CD4-positive, alpha-beta T cell treated with Interleukin-21 for 1 hour (primary cell): ENCODE measurements at places on chromosomes 1 and 21.

GRCh38 chr1:200886594-200886993, 8.1 kb upstream of the INAVA start:
- no peak for DNase-seq

- DNase-seq: no peak
These were observed 1.1 kb upstream of the KCNQ4 start for GRCh38 chr1:40782371-40782956.

DNA sequence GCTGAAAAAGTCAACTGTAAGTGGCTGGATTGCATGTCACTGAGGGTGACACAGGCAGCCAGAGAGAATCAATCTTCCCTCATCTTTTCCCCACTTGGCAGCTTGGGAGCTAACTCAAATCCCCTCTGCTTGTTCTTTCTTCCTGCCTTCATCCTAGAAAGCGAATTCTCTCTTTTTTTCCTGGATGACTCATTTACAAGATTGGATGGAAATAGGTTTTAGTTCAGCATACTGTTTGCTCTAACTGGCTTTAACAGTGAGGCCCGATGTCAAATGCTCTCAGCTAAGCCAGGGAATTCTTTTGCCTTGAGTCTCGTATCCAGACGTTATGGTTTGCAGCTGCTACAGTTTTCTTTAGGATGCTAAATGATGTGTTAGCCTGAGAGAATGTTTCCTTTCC, 72.7 kb downstream of the HUNK start:
- DNase-seq: no peak

- no peak for DNase-seq
These were observed 108.9 kb downstream of the IFI44 start for GRCh38 chr1:78758506-78758905.

DNA sequence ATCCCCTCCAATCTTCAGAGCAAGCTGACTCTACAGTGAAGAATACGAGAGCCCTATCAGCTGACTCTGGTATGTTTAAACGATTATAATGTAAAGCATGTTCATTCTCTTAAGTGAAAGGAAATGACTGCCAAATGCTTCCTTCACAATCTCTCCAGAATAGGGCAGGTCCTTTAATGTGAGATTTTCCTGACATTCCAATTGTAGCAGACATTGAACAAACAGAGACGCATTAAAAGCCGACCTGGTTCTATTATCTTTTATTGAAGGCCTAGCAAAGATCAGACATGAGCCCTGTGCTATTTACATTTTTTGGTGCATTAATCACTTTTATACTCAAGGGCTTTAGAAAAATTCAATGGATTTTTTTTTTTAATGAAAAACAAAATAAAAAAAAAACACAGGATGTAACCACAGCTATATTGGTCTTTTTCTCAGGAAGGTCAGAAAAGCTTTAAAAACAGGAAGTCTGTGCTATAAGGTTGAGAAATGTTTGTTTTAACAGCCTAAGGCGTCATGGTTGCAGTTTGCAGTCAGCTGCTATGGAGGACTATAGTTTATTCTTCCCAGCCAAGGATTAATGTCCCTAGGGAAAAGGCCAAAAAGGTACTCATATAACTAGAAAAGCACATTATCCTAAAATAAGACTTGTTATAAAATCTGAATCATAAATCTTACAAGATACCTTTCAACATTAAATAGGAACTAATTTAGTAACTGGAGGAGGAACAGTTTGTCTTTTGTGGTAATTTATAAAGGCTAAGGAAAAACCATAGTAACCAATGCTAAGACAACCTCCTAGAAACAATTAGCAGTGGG, 104.8 kb downstream of the RERE start:
- peak; percentile 22 for DNase-seq

- no peak for DNase-seq
These were observed 1237.5 kb downstream of the AMY1C start for GRCh38 chr1:104987210-104987609.

GRCh38 chr21:45982092-45982757, 655 bp downstream of the COL6A1 start:
- DNase-seq: no peak

DNA sequence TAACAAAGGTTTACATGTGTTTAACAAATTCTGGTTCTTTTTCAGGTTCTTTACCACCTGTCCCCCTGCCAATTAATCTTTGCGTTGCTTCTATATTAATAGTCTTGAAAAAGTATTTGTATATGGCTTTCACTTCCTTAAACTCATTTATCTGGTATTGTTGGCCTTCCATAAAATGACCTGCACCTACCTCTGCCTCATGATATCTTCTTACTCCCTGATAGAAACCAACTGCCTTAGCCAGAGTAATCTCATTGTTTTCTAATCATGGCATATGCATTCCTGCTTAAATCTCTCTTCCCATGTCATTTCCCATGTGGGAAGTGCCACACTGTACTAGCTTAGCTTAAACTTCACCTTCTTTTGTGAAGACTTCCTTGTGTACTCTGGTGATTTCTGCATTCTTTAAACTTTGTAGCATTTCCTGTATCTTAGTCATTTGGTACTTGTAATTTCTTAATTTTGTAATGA, 8.7 kb downstream of the SMG7 start:
- DNase-seq: no peak

- no peak for DNase-seq
These were observed 73.9 kb downstream of the MATN1 start for GRCh38 chr1:30649321-30649991.

DNA sequence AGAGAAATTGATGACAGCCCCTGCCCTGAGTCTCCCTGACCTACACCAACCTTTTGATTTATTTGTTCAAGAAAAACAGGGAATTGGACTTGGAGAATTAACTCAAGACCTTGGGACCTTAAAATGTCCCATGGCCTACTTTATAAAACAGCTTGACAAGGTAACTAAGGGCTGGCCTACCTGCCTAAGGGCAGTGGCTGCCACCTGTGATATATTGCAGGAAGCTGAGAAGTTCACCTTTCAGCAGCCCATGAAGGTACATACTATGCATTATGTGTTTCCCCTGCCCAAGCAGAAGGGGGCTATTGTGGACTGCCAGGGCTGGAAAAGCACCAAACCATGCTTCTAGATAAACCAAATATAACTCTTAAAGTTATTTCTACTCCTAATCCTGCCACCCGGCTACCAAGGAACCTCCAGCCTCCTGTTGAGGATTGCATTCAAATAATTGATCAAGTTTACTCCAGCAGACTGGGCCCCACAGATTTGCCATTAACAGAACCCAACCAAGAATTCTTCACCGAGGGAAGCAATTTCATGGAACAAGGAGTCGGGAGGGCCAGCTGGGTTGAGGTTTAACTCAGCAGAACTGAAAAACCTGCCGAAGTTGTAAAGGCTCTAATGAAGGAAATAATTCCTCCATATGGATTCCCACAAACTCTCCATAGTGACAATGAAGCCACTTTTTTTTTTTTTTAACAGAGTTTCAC, 28.2 kb downstream of the LACTBL1 start:
- DNase-seq: no peak

DNA sequence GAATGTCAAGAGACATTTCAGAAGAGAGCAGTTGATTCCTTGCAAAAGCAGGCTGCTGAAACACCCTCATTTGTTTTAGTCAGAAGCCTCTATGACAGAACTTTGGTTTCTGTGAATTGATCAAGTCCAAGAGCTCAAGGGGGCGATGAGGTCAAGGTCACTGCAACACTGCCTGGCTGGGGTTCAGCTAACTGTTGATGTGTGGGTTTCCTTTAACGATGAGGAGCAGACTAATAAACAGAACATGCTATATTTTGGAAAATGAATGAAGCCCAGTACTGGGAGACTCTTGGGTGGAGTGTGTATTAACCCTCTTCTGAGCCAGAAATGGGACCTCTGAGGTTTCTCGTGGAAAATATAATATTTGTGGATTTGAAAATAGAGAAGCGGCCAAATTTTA, 109.3 kb downstream of the ZC3H11B start:
- no peak for DNase-seq

DNA sequence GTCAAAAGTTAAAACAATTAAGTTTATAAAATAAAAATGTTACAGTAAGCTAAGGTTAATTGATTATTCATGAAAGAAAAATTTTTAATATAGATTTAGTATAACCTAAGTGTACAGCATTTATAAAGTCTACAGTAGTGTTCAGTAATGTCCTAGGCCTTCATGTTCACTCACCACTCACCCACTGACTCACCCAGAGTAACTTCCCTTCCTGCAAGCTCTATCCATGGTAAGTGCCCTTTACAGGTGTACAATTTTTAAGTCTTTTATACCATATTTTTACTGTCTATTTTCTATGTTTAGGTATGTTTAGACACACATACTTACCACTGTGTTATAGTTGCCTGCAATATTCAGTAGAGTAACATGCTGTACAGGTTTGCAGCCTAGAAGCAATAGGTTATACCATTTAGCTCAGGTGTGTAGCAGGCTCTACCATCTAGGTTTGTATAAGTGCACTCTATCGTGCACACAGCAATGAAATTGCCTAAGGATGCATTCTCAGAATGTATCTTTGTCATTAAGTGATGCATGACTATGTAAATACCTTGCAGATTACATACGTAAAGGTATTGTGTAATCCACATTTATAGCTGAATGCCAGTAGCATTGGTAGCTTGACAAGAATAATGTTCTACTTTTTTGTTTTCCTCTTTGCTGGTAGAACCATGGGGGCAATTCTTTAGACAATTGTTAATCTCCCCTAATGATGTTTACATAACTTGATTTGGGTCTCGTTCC, 35.7 kb upstream of the GPR88 start:
- no peak for DNase-seq

DNA sequence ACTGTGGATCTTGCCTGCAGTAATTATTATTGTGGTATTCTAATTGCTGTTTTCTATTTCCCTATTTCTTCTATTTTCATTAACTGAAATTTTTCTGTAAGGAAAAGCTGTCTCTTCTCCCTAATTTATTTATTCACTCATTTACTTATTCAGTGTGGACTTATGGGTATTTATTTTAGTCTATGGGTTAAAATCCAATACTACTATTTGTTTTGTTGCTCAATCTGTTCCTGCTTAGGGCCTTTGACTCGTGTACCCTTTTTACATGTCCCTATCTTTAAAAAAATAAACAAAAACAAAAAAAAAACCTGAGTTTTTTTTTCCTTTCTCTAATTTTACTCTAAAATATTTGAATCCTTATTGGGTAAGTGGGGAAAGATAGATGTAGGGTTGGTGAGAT, 166.2 kb upstream of the IVNS1ABP start:
- DNase-seq: no peak

- no peak for DNase-seq
These were observed 105.5 kb downstream of the TOMM20 start for GRCh38 chr1:235022981-235023710.

DNA sequence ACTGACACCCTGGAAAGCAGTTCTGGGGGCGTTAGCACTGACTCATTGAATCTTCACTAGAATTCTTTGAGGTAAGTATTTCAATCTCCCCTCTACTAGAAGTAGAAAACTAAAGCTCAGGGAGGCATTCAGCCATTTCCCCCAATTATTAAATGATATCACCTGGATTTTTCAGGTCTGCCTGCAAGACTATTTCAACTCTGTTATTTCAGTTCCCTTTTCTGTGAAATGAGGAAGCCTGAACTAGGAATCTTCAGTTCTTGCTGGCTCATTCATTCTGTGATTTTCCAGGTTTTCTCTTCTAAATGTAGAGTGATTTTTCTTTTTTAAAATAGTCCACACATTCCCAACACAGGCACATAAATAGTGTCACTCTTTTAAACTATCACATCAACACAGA, 337.0 kb upstream of the NR5A2 start:
- no peak for DNase-seq

- no peak for DNase-seq
These were observed 24.1 kb downstream of the HHIPL2 start for GRCh38 chr1:222523852-222524251.

DNA sequence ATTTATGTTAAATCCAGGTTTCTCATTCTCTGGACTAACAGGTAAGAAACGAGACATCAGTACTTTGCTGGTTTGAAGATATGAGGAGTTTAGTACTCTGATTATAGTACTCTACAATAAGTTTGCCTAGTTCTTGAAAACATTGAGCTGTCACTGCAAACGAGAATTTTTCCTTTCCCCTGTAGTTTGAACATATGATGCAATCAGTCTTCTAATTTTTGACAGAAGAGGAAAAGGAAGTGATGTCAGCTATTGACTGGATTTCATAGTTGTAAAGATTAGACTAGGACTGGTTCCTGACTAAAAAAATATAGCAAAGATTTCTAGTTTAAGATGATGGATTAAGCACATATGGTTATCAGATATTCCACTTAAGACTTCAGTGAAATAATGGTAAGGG, 461.9 kb downstream of the LRRIQ3 start:
- no peak for DNase-seq

DNA sequence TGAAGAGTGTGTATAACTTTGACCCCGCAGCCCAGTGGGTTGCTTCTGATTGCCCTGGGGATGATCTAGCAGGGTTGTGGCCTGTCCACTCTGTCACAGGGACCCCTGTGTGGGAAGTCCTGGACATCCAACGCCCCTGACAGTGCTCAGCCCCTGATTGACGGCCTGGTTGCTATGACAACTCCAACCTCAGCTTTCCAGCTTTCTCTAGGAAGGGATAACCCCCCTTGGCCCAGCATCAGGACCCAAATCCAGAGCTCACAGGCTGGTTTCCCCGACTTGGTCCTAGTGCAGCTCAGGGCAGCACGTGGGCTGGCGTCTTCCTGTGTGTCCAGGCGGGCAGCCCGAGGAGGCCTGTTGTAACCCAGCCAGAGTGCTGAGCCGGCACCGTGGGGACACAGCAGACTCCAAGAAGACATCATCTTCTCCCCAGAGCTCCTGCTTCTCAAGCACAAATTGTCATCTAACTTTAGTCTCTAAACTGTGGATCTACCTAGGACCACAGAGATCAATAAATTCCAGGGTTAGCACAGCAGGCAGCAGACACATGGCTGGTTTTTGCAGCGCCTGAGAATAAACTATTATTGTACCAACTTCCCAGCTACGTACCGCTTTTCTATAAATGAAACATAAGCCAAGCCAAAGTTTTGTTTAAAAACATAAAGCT, 18.9 kb upstream of the PDXK start:
- no peak for DNase-seq

DNA sequence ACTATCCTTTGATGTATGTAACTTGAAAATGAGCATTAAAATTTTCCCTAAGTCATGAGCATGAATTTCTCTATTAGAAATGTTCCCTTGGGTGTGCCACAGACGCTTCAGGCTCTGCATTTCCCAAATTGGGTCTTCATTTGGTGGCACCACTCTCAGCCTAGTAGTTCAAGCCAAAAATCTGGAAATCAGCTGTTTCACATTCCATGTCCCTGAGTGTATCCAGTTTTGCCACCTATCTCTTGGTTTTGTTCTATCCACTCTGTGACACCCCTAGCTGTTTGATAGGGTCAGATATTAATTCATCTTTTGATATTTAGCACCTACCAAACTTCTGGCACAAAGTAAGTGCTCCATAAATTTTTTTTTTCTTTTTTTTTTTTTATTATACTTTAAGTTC, 89.5 kb upstream of the DPH5 start:
- DNase-seq: no peak

DNA sequence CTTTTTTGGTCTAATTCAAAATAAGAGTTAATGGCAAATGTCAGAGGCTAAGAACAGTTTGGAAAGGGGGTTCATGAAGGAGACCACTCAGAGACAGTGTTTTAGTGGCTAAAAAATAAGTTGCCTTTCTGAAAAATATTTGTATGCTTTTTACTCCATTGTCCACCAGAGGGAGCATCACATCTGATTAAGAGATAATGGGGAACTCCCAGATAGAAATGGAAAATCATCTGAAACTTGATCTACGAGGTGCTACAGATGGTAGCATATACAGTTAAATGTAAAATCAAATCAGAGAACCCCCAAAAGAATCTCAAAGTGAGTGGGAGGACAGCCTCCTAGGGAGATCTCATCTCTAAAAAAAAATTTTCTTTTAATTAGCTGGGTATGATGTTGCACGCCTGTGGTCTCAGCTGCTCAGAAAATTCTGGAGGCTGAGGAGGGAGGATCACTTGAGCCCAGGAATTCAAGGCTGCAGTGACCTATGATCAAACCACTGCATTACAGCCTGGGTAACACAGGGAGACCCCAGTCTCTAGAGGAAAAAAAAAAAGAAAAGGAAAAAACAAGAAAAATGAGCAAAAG, 9.7 kb downstream of the SMYD3 start:
- peak; percentile 78 for DNase-seq
